T-helper 2 cell (primary cell): ENCODE measurements at places on chromosomes 7 and 10.

- DNase-seq = no peak
Observed at GRCh38 chr7:96116173-96116572, 205.7 kb downstream of the SLC25A13 start.

GRCh38 chr7:17844514-17845196, 95.6 kb downstream of the SNX13 start:
- DNase-seq = no peak

GRCh38 chr7:37040330-37040729, 316.0 kb upstream of the AOAH start:
- DNase-seq = no peak

DNA sequence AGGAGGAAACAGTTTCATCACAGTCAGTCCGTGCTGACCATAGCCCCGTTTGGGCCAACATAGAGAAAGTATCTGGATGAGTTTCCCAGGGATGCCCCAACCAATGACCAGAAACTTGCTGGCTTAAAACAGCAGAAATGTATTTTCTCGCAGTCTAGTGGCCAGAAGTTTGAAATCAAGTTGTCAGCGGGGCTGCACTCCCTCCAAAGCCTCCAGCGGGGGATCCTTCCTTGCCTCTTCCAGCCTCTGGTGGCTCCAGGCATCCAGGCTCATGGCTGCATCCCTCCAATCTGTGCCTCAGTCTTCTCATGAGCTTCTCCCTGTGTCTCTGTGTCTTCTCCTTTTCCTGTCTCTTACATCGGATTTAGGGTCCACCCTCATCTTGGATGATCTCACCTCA, 89.6 kb upstream of the CTBP2 start:
- no peak for DNase-seq

DNA sequence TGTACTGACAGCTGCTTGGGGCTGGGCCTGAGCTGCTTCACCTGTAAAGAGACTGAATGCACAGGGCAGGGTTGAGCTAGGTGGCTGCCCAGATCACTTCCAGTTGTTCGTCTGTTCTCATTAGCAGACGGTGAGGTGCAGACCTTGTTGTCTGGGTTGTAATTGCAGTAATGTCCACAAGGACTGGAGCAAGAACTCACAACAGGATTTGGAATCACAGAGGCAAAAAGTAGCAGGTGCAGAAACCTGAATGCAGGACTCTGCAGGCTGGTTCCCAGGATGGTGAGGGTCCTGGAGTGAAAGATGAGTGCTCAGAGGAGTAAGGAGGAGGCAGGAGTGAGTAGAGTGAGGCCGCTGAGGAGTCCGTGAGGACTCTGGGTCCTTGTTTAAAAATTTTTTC, 9.2 kb downstream of the ZSCAN25 start:
- no peak for DNase-seq

GRCh38 chr7:112965506-112965905, 121.1 kb downstream of the GPR85 start:
- no peak for DNase-seq

DNA sequence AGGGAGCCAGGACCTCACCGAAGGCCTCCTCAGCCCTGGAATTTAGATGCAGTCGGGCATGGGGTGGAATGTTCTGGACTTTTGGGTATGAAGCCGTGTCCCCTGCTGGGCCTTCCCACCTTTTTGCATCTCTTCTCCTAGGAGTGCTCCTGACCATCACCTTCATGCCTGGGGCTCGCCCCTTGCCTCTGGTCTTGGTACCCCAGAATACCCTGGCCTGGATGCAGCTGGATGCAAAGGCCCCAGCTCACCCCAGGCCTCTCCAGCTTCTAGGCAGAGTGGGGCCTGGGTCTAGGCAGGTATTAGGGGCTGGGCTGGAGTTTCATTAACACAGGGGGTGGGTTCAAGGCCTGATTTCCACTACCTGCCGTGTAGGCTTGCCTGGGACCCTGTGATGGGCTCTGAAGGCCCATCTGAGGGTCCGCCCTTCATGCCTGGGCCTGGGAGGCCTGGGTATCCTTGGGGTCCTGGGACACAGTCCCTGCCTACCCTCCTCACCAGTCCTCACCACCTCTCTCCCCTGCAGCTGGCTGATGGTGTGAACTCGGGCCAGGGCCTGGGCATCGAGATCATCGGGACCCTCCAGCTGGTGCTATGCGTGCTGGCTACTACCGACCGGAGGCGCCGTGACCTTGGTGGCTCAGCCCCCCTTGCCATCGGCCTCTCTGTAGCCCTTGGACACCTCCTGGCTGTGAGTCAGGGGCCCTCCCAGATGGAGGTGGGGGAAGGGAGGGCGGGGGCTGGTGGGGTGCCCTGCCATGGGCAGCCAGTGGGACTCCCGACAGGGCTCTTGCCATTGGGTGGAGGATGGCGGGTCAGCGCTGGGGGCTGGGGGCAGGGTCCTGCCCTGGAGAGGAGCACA, 10.1 kb downstream of the AQP1 start:
- no peak for DNase-seq

DNA sequence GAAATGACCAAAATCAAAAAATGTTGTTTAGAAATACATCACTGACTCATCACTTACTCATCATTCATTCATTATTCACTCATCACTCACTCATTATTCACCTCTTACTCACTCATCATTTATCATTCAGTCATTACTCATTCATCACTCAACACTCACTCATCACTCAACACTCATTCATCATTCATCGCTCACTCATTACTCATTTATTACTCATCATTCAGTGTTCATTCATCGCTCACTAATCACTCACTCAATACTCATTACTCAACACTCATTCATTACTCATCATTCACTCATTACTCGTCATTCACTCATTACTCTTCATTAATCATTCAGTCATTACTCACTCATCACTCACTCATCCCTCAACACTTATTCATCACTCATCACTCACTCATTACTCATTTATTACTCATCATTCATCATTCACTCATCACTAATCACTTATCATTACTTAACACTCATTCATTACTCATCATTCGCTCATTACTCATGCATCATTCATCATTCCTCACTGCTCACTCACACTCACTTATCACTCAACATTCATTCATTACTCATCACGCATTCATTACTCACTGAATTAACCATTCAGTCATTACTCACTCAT, 238.5 kb downstream of the ADARB2 start:
- no peak for DNase-seq

GRCh38 chr10:106565546-106565945, 599.0 kb downstream of the SORCS1 start:
- no peak for DNase-seq
